B cell (primary cell): ENCODE measurements at places on chromosomes 5 and 9.

GRCh38 chr5:120256376-120256775 lies 207.7 kb upstream of the PRR16 start:
- H3K27me3 ChIP-seq = no peaks in the 10 kb centered on the region
- no peak for DNase-seq
- no peak overlapping the region for H3K4me3 ChIP-seq

GRCh38 chr5:105639511-105639910 lies 2031.2 kb downstream of the EFNA5 start:
- no peak overlapping the region for H3K4me3 ChIP-seq
- no peaks in the 10 kb centered on the region for H3K27me3 ChIP-seq
- DNase-seq = no peak
- no peaks in the 10 kb centered on the region for H3K4me1 ChIP-seq
- no peaks in the 10 kb centered on the region for H3K36me3 ChIP-seq

- H3K27me3 ChIP-seq = no peaks in the 10 kb centered on the region
- no peak for DNase-seq
- H3K4me1 ChIP-seq = peaks cover 97% of the 10 kb centered on the region
- peak overlapping the region; percentile 41 for H3K27ac ChIP-seq
- H3K36me3 ChIP-seq = peaks cover 78% of the 10 kb centered on the region
- no peak overlapping the region for H3K4me3 ChIP-seq
These were observed 34.9 kb downstream of the SYK start for GRCh38 chr9:90836411-90837080.

DNA sequence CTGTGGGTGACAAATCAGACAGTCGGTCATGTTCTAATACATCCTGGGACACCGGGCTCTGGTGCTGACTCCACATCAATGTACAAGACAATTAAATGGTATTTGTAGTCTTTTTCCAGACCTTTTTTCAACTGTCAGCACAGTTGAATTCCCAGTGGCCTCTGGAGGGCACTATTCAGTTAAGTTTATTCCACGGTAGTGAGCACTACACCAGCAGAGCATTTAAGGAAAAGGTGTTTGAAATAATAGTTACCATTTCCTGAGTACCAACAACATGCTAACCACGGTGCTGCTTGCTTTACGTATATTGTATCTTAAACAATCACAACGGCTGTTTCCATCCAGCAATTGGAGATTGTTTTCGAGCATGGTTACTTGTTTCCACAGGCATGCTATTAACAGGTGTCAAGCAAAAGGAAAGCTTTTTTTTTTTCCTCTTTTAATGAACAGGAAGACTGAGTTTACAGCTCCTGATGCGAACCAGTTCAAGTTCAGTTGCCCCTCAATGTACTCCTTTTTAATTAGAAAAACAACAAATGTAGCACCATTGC lies 186.7 kb downstream of the PDZD2 start:
- H3K4me1 ChIP-seq = no peaks in the 10 kb centered on the region
- peak; percentile 8 for DNase-seq
- H3K27ac ChIP-seq = no peak overlapping the region
- no peak overlapping the region for H3K4me3 ChIP-seq
- H3K27me3 ChIP-seq = no peaks in the 10 kb centered on the region

- no peak overlapping the region for H3K27ac ChIP-seq
- H3K4me3 ChIP-seq = no peak overlapping the region
- no peaks in the 10 kb centered on the region for H3K4me1 ChIP-seq
- peak; percentile 69 for DNase-seq
- no peaks in the 10 kb centered on the region for H3K36me3 ChIP-seq
These were observed 7.3 kb upstream of the C5orf58 start for GRCh38 chr5:170225326-170226128.

DNA sequence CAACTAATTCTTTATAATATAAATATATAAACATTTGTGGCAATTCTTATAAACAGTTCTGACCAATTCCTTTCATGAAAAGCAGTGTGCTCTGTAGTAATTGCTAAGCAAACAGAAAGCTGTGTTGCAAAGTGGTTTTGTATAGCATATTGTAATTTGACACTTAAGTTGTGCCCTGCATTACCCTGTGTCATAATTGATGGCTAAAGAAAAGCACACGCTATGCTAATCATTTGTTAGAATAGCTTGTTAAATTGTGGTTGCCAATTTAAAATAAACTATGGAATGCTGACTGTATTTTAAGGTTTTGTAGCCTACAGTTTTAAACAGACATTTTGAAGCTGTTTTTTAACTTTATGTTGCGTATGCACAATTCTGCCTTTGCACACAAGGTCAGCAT lies 140.0 kb downstream of the PBX3 start:
- H3K4me1 ChIP-seq = peaks cover 11% of the 10 kb centered on the region
- no peaks in the 10 kb centered on the region for H3K36me3 ChIP-seq
- H3K4me3 ChIP-seq = no peak overlapping the region
- DNase-seq = no peak
- no peaks in the 10 kb centered on the region for H3K27me3 ChIP-seq

DNA sequence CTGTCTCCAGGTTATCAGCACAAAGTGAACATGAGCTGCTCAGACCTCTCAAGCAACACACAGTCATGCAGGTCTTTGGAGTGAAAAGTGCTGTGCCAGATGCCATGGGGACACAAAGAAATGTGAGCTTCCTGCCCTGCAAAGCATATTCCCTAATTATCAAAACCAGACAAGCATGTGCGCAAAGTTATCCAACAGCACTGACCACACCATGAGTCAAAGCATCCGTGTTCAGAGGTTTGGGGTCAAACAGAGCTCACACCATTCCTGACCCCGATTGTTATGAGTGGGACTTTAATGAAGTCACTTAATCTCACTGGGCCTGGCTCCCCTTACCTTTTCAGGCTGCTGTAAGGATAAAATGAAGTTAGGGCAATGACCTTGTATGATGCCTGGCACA lies 138.5 kb downstream of the SLIT3 start:
- no peaks in the 10 kb centered on the region for H3K4me1 ChIP-seq
- H3K4me3 ChIP-seq = no peak overlapping the region
- no peaks in the 10 kb centered on the region for H3K27me3 ChIP-seq
- H3K27ac ChIP-seq = no peak overlapping the region
- DNase-seq = no peak
- H3K36me3 ChIP-seq = no peaks in the 10 kb centered on the region

GRCh38 chr5:109929911-109930310 lies 240.2 kb downstream of the MAN2A1 start:
- no peaks in the 10 kb centered on the region for H3K27me3 ChIP-seq
- H3K4me3 ChIP-seq = no peak overlapping the region
- H3K36me3 ChIP-seq = no peaks in the 10 kb centered on the region
- DNase-seq = no peak
- no peak overlapping the region for H3K27ac ChIP-seq

- H3K27me3 ChIP-seq = no peaks in the 10 kb centered on the region
- DNase-seq = no peak
These were observed 128.8 kb downstream of the NR2F1-AS1 start for GRCh38 chr5:93452255-93452654.

- H3K27ac ChIP-seq = no peak overlapping the region
- H3K4me1 ChIP-seq = peaks cover 7% of the 10 kb centered on the region
- no peaks in the 10 kb centered on the region for H3K27me3 ChIP-seq
- peak; percentile 7 for DNase-seq
- no peak overlapping the region for H3K4me3 ChIP-seq
These were observed 114.1 kb downstream of the MLLT3 start for GRCh38 chr9:20508242-20508641.

- no peaks in the 10 kb centered on the region for H3K4me1 ChIP-seq
- no peak for DNase-seq
- no peak overlapping the region for H3K4me3 ChIP-seq
- H3K36me3 ChIP-seq = no peaks in the 10 kb centered on the region
These were observed 586.4 kb downstream of the LRRC70 start for GRCh38 chr5:63164838-63165535.

GRCh38 chr9:137449931-137450538 lies 8.9 kb upstream of the ENTPD8 start:
- no peak overlapping the region for H3K4me3 ChIP-seq
- H3K4me1 ChIP-seq = peaks cover 49% of the 10 kb centered on the region
- no peak for DNase-seq

DNA sequence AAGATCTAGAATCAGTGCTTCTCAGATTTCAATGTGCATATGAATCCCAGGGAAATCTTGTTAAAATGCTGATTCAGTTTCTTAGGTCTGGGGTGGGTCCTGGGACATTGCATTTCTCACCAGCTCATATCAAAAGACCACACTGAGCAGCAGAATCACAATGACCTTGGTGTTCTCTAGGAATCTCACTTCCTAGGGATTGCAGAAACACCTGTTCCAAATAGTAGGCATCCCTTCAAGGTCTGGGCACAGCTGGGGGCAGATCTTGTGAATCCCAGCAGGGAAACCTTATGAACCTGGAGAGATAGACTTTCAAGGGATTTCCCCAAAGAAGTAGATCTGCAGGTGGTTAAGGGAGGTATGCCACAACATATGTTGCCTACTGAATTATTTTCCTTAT lies 8.9 kb upstream of the GARNL3 start:
- no peaks in the 10 kb centered on the region for H3K36me3 ChIP-seq
- no peak overlapping the region for H3K27ac ChIP-seq
- H3K4me1 ChIP-seq = no peaks in the 10 kb centered on the region

DNA sequence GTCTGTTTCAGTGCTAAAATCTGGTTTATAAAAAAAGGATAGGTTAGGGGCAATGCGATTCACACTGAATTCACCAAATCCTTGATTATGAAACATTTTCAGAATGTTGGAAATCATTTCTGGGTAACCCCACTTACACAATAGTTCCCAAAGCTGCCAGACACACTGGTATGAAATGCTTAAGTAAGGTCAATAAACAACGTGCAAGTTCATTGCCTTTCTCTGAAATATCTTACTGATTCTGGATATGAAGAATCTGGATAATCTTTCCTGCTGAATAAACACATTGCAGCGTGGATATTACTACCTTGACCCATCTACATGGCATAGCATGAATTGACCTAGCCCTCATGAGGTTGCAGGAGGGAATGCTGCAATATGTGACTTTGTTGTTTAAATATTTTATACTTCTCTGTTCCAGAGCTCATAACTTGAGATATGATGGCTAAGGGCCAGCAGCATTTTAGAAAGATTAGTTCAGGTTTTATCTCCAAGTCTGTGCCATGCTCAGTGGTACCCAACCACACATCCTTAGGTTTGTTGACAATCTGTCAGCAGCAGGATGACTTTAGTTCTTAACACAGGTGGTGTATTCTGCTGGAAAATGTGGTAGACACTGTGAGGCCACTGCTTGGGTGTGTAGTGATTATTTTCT lies 121.0 kb downstream of the NREP start:
- no peak overlapping the region for H3K27ac ChIP-seq
- DNase-seq = no peak
- H3K36me3 ChIP-seq = no peaks in the 10 kb centered on the region
- no peaks in the 10 kb centered on the region for H3K4me1 ChIP-seq
- peaks cover 1% of the 10 kb centered on the region for H3K27me3 ChIP-seq
- H3K4me3 ChIP-seq = no peak overlapping the region

- no peak overlapping the region for H3K27ac ChIP-seq
- H3K4me3 ChIP-seq = no peak overlapping the region
- no peak for DNase-seq
- no peaks in the 10 kb centered on the region for H3K36me3 ChIP-seq
These were observed 291.5 kb downstream of the ZSWIM6 start for GRCh38 chr5:61623401-61624069.

GRCh38 chr9:34796924-34797323 lies 87.0 kb upstream of the CCL21 start:
- H3K4me3 ChIP-seq = no peak overlapping the region
- no peak for DNase-seq
- no peaks in the 10 kb centered on the region for H3K4me1 ChIP-seq
- H3K27ac ChIP-seq = no peak overlapping the region

GRCh38 chr5:132486318-132487094 lies 4.1 kb downstream of the IRF1 start:
- no peaks in the 10 kb centered on the region for H3K27me3 ChIP-seq
- H3K4me1 ChIP-seq = peaks cover 65% of the 10 kb centered on the region
- H3K36me3 ChIP-seq = peaks cover 71% of the 10 kb centered on the region
- peak; percentile 9 for DNase-seq
- peak overlapping the region; percentile 54 for H3K27ac ChIP-seq

DNA sequence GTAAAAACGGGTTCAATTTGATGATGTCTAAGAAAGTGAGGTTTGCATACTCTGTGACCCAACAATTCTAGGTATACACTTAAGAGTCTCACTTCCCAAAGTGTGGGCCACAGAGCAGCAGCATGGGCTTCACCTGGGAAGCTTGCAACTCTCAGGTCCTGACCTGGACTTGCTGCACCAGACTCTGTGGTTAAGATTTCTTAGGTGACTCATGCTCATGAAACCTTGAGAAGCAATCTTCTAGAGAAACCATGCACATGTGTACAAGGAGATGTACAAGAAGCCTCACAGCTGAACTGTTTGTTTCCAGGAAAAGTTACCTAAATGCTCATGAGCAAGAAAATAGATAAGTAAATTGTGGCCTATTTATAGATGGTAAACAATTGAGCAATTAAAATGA lies 30.0 kb downstream of the DNAJC21 start:
- H3K36me3 ChIP-seq = no peaks in the 10 kb centered on the region
- H3K27me3 ChIP-seq = no peaks in the 10 kb centered on the region
- DNase-seq = no peak
- no peak overlapping the region for H3K4me3 ChIP-seq
- no peak overlapping the region for H3K27ac ChIP-seq

GRCh38 chr5:39816866-39817265 lies 392.1 kb upstream of the DAB2 start:
- no peak for DNase-seq
- no peak overlapping the region for H3K4me3 ChIP-seq
- H3K27me3 ChIP-seq = no peaks in the 10 kb centered on the region

DNA sequence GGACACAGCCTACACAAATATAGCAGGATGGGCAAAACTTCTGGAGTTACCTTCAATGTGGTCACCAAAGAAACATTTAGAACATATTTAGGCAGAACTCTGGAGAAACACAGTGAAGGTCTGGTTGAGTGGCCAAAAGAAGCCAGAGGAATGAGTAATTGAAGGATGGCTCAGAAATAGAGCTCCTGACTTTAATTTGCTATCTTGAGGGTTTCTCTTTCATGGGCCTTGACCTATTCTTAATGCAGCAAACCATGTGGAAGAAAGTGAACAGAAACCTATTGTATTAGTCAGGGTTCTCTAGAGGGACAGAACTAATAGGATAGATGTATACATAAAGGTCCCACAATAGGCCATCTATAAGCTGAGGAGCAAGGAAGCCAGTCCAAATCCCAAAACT lies 650.5 kb downstream of the ACTL7B start:
- no peak for DNase-seq
- no peak overlapping the region for H3K4me3 ChIP-seq
- H3K4me1 ChIP-seq = no peaks in the 10 kb centered on the region
- H3K36me3 ChIP-seq = no peaks in the 10 kb centered on the region
- no peaks in the 10 kb centered on the region for H3K27me3 ChIP-seq

GRCh38 chr5:19532936-19533335 lies 455.1 kb downstream of the CDH18 start:
- H3K4me3 ChIP-seq = no peak overlapping the region
- H3K27me3 ChIP-seq = no peaks in the 10 kb centered on the region
- H3K27ac ChIP-seq = no peak overlapping the region
- H3K4me1 ChIP-seq = no peaks in the 10 kb centered on the region

- H3K4me1 ChIP-seq = no peaks in the 10 kb centered on the region
- H3K4me3 ChIP-seq = no peak overlapping the region
- no peak for DNase-seq
- H3K36me3 ChIP-seq = no peaks in the 10 kb centered on the region
These were observed 52.0 kb upstream of the SLC25A51 start for GRCh38 chr9:37955781-37956422.
